ENCODE measurements at places on chromosomes 6 and 20.

- no peak for DNase-seq
Measured at GRCh38 chr6:101489456-101489855, 95.9 kb downstream of the GRIK2 start.

GRCh38 chr6:144008120-144008811, at the start of gene PLAGL1:
Gene PLAGL1, minus strand, starts transcription at chr6:144008259. Its CDS starts 60,123 bp downstream, at chr6:143948136.
- no peak for DNase-seq

GRCh38 chr20:18721551-18722115, 92.0 kb upstream of the SCP2D1 start:
- no peak for DNase-seq

DNA sequence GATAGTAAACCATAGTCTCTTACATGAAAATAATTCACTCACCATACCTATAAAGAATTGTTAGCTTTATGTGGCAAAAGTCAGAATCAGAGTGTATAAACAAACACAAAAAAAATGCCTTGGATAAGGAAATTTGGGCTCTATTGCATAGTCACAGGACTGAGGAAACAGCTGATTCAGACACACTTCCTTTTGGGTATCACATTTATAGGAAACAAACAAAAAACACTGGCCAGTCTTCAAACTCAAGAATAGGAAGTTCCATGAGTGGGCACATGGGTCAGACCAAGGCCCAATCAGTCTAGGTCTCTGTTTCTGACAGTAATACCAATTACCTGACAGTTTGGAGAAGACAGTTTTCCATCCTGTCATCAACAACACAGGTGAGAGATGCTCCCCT, 8.0 kb downstream of the SLC18B1 start:
- DNase-seq: no peak

- DNase-seq: no peak
Measured at GRCh38 chr20:44460795-44461141, 14.9 kb upstream of the TTPAL start.

GRCh38 chr6:88359530-88360202, 193.5 kb upstream of the CNR1 start:
- DNase-seq: no peak

DNA sequence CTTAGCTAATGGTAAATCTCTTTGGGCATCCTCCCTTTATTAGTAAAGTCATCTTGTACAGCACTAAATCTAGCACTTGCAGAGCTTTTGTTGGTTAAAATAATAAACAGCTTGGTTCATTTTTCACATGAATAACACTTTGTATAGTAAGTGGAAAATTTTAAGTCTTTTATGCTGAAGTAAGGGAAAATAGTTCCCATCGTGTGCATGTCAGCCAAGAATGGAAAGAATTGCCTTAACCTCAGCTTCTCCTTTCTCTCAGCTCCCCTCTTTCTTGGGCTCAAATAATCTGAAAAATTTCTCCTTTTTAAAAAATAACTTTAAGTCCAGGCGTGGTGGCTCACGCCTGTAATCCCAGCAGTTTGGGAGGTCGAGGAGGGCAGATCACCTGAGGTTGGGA, 16.6 kb downstream of the SNRPC start:
- DNase-seq: no peak

DNA sequence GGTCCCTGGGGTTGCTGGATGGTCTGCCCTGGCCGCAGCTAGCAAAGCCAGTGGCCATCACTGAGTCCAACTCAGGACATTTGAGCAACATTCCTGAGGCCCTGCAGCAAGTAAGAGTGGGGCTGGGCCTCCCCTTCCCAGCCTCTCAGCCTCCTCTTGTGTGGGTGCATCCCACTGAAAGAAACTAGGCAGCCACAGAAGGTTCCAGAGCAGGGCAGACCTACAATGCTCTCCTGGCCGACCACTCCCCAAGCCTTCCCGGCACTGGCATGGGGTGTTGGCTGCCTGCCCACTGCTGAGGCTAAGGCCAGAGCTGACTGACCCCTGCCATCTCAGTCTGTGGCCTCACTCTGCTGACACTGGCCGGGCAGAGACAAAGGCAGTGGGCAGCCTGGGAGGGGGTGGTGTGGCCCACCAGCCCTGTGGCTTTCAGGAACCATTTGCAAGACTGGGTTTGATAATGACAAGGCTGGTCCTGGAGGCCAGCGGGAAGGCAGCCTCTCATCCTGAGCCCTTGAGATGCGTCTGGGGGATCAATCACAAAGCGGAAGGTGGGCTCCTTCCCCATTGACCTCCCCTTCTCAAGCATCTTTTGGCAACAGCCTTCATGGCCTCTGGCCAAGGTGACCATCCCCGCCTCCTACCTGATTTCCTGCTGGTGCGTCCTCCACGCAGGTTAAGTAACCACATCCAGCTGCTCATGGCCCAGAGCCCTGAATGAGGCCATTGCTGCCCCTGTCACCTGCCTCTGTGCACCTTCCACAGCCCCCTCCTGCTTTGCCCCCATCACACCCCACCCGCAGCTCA, 9.6 kb downstream of the DLGAP4 start:
- no peak for DNase-seq

- DNase-seq: no peak
Measured at GRCh38 chr6:13563009-13563408, 11.4 kb upstream of the SIRT5 start.

DNA sequence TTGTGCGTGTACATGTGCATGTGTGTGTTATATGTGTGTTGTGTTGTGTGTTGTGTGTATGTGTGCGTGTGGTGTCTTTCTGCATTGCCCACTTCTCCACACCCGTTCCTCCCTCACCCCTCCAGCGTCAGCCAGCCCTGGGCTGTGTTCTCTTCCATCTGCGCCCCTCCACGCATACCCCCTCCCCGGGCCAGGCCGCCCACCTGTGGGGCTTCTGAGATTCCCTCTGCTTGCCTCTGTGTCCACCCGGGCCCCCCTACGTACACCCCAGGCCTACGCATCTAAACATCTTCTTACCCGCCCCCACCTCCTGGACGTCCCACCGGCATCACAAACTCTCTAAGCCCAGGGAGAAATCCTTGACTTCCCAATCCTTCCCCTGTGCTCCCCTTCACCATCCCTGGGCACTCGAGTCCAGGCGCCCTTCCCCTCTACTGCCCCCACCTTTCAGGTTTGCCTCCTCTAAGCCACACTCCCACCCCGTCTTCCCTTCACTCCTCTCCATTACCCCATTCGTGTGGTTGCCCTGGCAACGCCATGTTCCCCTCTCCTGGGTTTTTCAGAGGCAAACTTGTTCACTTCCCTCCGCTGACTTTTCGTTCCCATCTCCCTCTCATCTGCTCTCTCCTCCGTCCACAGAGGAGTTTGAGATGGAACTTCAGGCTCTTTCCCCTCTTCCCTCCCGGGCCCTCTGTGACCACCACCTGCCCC, 81.7 kb upstream of the NNAT start:
- no peak for DNase-seq

DNA sequence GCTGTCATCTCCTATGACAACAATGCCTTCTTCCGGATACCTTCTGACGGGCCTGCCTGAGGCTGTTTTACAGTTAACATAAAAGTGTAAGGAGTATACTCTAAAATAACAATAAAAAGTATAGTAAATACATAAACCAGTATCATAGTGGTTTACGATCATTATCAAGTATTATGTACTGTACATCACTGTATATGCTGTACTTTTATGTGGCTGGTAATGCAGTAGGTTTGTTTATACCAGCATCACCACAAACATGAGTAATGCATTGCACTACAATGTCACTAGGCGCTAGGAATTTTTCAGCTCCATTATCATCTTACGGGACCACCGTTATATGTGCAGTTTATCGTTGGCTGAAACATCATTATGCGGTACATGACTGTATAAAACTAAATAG, 76.5 kb downstream of the VEGFA start:
- DNase-seq: no peak

GRCh38 chr6:89443658-89444057, 10.7 kb downstream of the ANKRD6 start:
- no peak for DNase-seq

DNA sequence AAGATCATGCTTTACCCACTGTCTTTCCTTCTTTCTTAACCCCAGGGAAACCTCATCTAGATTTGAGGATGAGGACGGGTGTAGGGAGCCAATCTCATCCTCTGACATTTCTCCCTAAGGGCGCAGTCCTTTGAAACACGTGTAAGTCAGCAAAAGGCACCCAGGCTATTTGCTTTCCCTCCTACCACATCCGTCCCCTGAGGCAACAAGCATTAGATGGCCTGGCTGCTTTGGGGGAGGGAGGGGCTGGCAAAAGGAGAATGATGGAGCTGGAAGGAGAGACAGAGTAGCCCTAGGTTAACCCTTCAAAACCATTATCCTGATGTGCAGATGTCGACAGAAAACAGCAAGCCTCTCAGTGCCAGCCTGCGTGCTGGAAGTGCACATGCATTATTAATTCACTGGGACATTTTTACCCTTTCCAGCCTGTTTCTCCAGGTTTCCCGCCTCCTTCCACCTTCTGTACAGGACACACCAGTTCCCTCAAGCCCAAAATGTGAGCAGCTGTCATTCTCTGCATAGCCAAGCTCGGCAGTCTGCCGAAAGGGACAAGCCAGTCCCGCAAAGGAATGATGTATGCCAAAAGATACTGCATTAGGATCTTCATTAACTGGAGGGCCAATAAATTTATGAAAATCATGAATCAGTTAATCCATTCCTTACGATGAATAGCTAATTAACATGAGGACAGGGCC, 547.2 kb downstream of the CD83 start:
- no peak for DNase-seq

DNA sequence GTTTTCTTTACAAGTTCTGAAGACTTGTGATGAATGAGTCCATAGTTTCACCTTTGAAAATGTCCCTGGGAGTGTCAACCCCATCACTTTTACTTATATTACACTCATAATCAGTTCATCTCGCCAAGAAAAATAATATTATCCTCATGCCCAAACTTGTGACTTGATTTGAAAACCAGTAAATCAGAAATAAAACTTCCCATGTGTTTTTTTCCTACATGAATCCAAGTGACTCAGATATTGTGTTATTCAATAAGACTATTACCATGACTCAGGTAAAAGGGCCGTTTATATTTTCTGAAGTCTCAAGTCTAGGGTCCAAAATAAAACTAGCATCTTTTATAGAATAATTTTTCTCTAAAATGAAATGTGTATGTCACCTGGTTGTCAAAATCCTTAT, 15.8 kb upstream of the CYP24A1 start:
- no peak for DNase-seq

DNA sequence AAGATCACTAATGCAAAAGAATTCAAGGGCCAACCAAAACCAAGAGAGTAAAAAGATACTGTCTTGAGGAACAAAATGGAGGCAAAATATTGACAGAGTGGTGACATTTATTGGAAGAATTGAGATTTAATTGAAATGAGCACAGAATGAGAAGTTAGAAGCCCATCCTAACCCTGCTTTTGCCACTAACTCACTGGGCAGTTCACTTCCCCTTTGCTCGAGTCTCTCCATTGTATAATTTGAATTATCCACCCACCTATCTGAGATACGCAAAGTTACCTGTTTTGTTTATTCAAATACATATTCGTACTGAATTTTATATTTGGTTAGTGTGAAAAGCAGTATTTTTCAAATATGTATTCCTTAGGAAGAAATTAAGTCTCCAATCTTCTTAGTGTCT, 204.5 kb upstream of the PRDM1 start:
- no peak for DNase-seq

DNA sequence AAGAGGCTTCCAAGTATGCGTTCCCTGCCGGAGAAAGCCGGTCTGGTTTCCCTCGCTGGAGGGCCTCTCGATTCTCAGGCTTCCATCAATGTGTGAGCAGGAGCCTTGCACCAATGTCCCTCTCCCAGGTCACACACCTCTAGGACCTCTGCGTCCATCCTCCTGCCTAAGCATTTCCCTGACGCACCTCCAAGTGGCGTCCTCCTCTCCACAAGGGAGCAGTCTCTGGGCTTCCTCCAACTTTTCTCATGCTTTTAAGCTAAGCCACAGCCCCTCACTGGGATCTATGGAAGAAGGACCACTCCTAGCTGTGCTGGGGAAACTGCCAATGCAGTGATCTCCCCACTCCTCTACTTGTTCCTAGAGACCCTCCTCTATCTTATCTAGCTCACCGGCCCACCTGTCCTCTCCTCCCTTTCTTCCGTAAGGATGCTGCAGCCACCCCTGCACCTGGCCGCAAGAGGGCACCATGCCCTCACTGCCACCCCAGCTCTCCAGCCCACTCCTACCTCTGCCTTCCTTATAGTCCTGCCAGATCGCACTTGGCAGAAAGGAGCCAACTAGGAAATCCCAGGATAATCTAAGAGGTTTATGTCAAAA, 258.7 kb downstream of the LRFN2 start:
- DNase-seq: no peak

GRCh38 chr20:49297605-49298530, 20.0 kb upstream of the ZNFX1 start:
- no peak for DNase-seq

GRCh38 chr20:46322641-46323040, 14.3 kb upstream of the CDH22 start:
- DNase-seq: no peak

DNA sequence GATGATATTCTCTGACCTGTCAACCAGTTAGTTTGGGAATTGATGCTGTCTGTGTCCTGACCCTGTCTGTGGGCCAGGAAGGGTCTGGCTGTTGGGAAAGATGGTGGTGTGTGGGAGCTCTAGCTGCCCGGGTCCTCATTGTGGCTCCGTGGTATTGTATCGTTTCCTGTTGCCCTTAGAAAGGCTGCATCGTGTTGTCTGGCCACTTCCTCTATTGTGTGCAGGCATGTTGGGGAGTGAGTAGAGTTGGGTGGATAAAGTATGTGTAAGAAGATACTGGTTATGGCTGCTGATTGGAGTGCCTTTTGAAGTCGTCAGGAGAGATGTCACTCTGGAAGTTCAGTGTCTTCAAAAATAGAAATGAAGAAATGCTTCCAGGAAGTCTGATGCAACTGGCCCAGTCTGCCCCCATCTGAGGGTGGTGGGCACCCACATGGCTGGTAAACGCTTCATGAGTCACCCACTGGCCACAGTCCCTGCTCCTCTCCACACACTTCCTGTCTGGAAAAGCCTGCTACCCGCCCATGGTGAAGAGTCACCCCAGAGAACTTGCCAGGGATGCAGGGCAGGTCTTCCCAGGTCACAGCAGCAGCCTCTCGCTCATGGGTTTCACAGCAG, 27.9 kb downstream of the PPARD start:
- peak; percentile 23 for DNase-seq

DNA sequence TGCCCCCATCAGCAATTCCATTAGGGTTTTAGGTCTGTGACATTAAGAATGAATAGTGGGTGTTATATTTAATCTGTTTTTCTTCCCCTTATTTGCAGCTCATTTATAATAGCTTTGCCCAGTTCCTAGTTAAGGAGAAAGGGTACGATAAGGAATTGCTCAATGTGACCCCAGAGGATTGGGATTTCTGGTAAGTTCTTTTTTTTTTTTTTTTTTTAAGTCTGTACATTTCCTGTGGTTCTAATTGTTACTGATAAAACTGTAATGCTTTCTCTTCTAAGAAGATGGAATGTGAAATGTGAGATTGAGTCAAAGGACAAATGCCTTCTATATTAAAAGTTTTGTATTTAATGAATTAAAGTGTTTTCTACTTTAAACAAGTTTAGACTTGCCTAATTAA, 5.5 kb downstream of the NT5DC1 start:
- DNase-seq: no peak

- no peak for DNase-seq
Measured at GRCh38 chr6:21780679-21781078, 187.1 kb downstream of the SOX4 start.
